ENCODE measurements at places on chromosomes 2 and 18. TPM values are rescaled to one million over a fixed set of nuclear protein-coding genes. Genes with fewer than 3 reads are reported as not detected.

- peak; percentile 66 for DNase-seq
These were observed 162.2 kb upstream of the PGAP1 start for GRCh38 chr2:197088694-197089093.

DNA sequence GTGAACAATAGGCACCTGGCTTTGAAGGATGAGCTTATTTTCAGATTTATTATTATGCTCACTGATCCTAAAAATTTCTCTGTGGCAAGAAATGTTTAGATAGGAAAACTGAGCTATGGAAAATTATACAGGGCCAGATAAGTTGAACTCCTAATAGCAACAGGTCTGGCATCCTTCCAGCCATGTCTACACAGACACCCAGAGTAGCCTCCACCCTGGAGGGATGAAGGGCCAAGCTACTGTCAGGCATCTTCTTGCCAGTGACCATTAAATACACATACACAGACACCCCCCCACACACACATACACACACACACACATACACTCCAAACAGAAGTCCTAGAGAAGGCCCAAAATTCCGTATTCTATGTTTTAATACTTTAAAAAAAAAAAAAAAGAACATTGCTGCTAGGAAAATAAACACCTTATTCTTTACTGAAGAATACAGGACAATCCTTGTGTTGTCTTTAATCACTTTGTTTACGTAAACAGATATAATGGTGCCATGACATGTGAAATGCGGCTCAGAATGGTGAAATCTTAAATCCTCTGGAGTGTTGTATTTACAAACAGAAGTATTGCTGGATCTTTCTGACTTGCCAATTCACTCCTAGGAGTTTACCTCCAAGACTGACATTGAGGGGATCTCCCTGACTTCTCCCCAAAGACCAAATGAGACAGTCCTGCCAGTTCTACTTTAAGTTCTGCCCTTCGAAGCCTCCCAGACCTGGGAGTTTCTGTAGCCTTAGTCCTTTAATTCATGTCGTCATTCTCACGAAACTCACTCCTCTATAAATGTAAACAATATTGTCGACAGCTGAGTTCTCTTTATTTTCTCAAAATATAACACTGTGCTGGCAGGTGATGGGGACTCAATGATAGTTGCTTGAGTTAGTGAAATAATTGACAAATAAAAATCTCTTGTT, 163.1 kb downstream of the ANTXR1 start:
- DNase-seq, result no peak

- no peak for DNase-seq
These were observed 116.3 kb downstream of the BCL11A start for GRCh38 chr2:60437080-60437696.

Gene AFF3
- polyA plus RNA-seq, result 3.5 TPM

Gene KLHL29
- polyA plus RNA-seq, result 7.3 TPM

Gene OR6B2
- polyA plus RNA-seq, result not detected

Gene HOXD11
- not detected for polyA plus RNA-seq

Gene MROH2A
- polyA plus RNA-seq, result not detected
